ENCODE measurements at places on chromosomes 3 and 15.

GRCh38 chr3:13106308-13107001, 33.2 kb upstream of the IQSEC1 start:
- DNase-seq: no peak

DNA sequence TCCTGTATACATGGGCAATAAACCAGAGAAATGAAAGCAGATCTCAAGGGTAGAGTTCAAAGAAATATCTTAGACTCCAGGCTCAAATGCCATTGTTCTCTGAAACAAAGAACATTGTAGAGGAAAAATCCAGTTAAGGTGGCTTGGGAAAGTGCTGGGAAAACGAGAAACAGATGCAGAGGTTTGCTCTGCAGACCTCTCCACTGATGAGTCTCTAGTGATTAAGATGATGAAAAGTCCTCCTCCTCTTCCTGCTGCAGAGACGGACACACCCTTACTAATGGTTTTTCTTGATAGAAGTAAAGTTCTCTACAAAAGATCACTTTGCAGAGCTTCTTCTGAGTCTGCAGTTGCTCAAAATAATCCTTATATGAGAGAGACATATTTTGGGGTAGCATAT, 264.7 kb downstream of the GABRG3 start:
- DNase-seq: no peak

- no peak for DNase-seq
Measured at GRCh38 chr3:53665608-53666425, 171.4 kb downstream of the CACNA1D start.

- no peak for DNase-seq
Measured at GRCh38 chr3:184230603-184231528, 1.5 kb downstream of the VWA5B2 start.

DNA sequence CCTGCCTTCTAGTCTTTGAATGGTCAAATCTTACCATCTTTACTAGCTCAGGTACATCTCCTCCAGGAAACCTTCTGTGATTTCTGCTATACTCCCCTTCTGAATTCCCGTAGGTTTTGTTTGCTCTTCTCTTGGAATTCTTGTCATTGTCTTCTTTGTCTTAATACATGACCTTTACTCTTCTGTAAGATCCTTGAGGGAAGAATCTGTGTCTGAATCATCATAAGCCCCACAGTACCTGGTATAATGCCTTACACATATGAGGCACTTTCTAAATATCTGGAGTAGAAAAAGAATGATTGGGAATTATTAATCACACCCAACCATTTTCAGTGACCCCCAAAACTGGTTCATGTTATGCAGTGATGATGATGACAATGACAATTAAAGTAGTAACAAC, 210.1 kb upstream of the NR2E3 start:
- no peak for DNase-seq

DNA sequence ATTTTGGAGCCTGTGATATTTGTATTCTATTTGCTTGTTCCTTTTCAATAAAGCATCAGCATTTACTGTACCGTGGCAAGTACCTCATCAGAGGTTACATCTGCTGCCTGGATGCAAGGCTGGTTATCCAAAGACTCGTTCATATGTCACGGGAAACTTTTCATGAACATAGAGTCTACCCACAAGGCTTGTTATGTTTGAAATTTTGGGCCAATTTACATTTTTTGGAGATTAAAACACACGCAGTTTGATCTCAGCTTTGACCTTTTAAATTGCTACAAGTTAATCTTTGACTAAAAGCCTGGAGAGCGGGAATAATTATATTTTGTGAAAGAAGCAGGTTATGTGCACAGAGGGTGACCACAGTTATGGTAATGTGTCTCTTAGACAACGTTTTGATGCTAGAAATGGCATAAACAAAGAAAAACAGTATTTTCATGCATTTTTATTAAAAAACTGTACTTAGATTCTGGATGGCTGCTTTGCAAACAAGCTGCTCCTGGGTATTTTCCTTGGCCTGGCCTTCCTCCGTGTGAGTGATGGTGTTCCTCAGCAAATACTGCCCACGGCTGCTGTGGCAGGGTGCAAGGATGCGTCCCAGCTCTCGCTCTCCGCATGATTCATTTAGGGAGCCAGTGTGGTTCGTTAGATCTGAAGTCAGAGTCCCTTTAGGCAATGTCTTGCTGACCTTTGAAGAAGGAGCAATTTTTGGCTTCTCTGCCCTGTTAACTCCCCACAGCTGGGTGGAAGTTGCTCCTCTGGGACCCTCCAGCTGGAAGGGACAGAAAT, 27.1 kb downstream of the CHST2 start:
- DNase-seq: no peak

GRCh38 chr3:71562938-71563337, 20.6 kb downstream of the FOXP1 start:
- no peak for DNase-seq

DNA sequence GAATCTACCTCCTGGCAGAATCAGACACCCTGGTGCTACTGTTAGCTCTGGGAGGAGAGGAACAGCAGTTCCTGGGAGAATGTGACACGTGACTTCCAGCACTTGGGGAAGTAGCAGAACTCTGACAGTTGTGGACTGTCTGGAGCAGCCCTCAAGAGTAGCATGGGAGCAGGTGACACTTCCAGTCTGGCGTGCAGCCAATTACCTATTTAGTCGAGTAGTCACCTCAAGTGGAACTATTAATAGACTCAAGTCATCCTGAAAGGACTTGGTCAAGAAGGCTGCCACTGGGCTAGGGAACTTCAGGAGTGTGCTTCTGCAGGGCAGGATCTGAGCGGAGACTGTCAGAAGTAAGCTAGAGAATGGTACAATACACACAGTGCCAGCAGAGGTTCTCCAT, 62.3 kb downstream of the MTHFS start:
- no peak for DNase-seq

- DNase-seq: no peak
Measured at GRCh38 chr3:150764967-150765366, 2.0 kb upstream of the SIAH2 start.

GRCh38 chr3:184345317-184346144, 8.1 kb downstream of the FAM131A start:
- peak; percentile 75 for DNase-seq

DNA sequence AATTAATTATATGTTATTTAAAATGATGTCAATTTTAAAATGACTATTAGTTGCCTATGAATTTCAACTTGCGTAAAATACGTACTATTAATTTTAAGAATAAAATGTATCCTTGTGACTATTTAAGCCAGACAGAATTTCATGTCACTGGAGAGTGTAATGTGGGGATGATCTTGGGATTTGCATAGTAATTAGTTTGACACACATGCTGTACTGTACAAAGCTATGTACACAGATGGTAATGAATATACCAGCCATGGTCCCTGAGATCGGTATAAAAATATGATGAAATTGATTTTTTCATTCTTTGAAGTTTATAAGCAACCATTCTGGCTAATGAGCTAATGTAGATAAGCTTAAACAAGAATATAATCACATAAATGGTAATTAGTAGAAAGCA, 134.4 kb upstream of the ROBO1 start:
- DNase-seq: no peak

- no peak for DNase-seq
Measured at GRCh38 chr3:194357681-194358080, 6.6 kb upstream of the CPN2 start.

DNA sequence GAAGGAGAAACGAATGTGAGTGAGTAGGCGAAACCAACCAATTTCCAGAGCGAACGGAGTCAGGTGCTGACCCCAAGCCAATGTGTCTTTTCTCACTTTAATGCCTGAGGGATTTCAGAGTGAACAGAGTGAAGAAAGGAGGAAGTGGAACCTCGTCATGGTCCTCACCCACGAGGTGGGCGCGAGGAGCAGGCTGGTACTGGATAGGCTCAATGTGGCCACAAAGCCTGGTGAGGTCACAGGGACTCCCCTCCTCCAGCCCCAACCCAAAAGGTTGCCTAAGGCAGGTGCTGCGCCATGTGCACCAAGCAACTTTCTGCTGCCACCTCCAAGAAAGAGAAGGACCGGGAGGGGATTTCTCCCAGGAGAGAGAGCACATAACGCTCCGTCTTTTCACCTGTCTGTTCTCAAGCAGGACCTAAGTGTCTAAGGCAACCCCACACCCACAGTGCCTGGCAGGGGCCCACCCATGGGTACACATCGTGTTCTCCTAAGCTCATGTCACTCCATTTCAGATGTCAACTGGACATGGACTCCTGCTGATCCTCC, 3.8 kb downstream of the NRROS start:
- no peak for DNase-seq

- no peak for DNase-seq
Measured at GRCh38 chr3:189369636-189370035, 197.9 kb downstream of the TPRG1 start.

- no peak for DNase-seq
Measured at GRCh38 chr3:171044835-171045793, 18.6 kb upstream of the SLC2A2 start.

DNA sequence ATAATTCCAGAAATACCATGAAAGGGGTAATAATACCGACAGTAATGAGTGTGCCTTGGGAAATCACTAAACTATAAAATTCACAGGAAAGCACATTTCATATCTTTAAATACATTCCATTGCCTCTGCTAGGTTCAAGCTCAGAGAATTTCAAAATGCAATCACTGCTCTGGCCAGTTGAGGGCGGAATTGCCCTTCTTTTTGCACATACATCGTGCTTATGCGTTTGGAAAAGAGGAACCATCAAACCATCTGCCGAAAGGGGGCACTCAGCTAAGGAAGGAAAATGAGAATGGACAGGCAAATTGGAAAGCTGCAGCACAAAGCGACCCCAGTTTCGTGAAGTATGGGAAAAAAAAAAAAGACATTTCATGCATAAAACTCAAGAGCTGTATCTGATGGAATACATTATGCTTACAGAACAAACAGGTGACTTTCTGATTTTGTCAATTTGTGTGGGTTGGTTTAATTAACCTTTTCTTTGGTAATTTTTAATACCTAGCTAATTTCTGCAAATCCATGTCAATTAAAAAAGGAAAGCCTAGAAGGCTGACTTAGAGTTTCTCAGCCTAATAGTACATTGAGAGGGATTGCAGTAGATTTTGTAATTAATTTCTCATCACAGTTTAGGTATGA, 61.4 kb downstream of the TUSC7 start:
- DNase-seq: peak; percentile 14

- DNase-seq: peak; percentile 67
Measured at GRCh38 chr15:98658831-98659699, 10.7 kb downstream of the IGF1R start.

- no peak for DNase-seq
Measured at GRCh38 chr3:196275126-196275525, 12.4 kb downstream of the PCYT1A start.

DNA sequence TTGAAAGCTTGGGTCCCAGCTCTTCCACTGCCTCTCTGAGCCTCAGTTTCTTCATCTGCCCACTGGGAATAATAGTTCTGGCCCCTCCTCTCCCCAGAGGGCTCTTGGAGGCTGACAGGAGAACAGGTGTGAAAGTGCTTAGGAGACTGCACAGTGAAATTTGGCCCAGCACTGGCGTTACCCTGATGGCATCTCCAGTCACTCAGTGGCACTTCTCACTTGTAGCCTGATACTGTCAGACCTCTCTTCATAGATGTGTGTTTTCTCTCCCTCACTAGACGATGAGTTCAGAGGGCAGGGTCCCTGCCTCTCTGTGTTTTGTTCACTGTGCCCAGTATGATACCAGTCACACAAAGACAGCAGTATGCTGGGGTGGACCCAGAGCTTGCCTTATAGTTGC, 22.2 kb upstream of the IGDCC3 start:
- DNase-seq: no peak

- DNase-seq: no peak
Measured at GRCh38 chr3:66038384-66038725, 363 bp downstream of the MAGI1 start.

DNA sequence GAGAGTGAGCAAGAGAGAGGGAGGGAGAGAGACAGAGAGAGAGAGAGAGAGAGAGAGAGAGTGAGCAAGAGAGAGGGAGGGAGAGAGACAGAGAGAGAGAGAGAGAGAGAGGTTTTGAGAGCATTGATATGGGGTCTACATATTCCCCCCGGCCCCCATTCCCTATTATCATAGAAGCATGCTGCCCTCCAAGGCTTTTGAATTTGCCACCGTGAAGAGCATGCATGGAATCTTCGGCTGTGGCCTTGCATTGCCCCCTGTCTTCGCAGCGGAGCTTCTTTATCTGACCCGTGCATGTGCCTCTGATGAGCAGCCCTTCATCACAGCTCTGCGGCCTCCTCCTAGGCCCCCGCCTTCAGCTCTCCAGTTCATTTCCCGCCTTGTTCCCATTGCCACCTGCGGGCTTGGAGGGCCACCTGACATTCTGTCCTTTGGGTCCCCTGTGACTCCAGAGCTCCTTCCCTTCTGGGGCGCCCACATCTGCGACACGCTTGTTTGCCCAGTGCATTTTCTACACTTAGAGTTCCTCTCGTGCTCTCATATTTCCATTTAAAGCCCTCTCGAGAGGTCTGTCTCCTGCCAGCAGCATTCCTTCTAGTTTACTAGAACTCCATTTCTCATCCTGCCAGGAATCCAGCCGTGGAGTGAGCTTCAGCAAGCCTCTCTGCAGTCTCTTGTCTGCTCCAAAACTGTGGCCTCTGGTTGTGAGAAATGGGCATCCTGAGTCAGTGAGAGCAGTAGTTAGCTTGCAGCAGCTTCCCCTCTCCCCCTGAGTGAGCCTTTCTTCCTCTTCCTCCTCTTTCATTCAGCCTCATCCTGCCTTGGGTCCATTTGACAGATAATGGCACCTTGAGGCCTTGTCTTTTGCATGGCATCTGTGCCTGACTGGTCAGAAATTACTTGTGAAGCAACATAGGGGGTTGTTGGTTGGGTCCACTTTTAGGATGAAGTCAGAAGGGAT, 25.3 kb downstream of the LPP start:
- no peak for DNase-seq

GRCh38 chr3:149247008-149247710, 25.5 kb upstream of the CP start:
- no peak for DNase-seq

DNA sequence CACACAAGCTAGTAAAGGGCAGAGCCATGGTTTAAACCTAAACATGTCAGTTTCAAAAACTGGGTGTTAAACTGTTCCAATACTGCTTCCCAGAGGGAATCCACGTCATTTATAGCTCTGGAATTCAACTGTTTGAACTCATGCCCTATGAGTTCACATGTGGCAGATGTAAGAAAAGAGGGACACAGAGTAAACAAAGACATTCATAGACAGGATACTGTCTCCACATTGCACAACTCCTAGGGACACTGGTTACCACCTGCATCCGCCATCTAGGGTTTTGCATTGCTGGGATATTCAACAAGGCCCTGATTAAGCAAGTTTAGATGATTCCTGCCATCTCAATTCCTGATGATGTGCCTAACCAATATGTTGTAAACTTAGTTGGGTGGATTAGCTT, 134.1 kb upstream of the COL8A1 start:
- no peak for DNase-seq

DNA sequence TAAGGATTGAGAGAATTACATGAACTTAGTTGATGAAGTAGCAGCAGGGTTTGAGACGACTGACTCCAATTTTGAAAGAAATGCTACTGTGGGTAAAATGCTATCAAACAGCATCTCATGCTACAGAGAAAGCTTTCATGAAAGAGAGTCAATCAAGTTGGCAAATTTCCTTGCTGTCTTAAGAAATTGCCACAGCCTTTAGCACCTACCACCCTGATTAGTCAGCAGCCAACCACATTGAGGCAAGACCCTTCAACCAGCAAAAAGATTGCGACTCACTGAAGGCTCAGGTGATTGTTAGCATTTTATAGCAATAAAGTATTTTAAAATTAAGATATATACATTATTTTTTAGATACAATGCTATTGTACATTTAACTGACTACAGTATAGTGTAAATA, 80.9 kb downstream of the RAP2B start:
- no peak for DNase-seq

- DNase-seq: no peak
Measured at GRCh38 chr3:154786724-154787123, 293.4 kb upstream of the MME start.

- DNase-seq: no peak
Measured at GRCh38 chr15:63940966-63941620, 105.2 kb downstream of the DAPK2 start.
